ENCODE measurements at places on chromosomes 16 and 17. TPM values are rescaled to one million over a fixed set of nuclear protein-coding genes. Genes with fewer than 3 reads are reported as not detected.

RGS11 gene
- total RNA-seq, result 0.92 TPM

SNRNP25 gene
- total RNA-seq, result 18.8 TPM

RNF227 gene
- total RNA-seq, result 2.4 TPM

SLC16A6 gene
- 14.4 TPM for total RNA-seq

CHD3 gene
- total RNA-seq, result 50.7 TPM

CFAP119 gene
- 2.2 TPM for total RNA-seq

TMEM235 gene
- total RNA-seq, result not detected

KCNAB3 gene
- 0.44 TPM for total RNA-seq

CRYBA1 gene
- not detected for total RNA-seq

MLX gene
- total RNA-seq, result 33.8 TPM
